Stimulated activated CD8-positive, alpha-beta memory T cell treated with anti-CD3 and anti-CD28 coated beads, Interleukin-7, amount 100 ng/mL, for 24 hours (primary cell): ENCODE measurements at places on chromosomes 12 and 14.

- DNase-seq: no peak
These were observed 72.1 kb upstream of the RTL1 start for GRCh38 chr14:100975671-100976070.

GRCh38 chr14:91416744-91417119, 888 bp downstream of the CCDC88C start:
- no peak for DNase-seq

- no peak for DNase-seq
These were observed 40.6 kb downstream of the A2M start for GRCh38 chr12:9075138-9075535.

GRCh38 chr12:54940727-54941315, 43.7 kb downstream of the TESPA1 start:
- no peak for DNase-seq

DNA sequence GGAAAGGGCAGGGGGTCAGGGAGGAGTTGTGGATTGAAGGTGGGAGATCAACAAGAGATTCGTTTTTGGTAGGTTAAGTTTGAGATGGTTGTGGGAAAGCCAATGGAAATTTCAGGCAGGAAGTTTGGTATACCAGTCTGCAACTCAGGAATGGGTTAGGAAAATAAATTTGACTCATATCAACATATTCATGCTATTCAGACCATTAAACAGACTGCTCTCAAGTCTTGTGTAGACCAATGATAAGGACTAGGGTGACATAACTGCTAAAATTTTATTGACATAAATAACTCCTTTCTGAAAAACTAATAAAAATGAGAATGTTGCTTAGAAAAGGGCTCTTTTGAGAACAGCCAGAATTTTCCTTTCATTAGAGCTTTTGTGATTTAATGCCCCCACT, 60.0 kb downstream of the PLEKHA5 start:
- DNase-seq: no peak

GRCh38 chr12:107759410-107759809, 1.5 kb downstream of the PRDM4 start:
- no peak for DNase-seq

DNA sequence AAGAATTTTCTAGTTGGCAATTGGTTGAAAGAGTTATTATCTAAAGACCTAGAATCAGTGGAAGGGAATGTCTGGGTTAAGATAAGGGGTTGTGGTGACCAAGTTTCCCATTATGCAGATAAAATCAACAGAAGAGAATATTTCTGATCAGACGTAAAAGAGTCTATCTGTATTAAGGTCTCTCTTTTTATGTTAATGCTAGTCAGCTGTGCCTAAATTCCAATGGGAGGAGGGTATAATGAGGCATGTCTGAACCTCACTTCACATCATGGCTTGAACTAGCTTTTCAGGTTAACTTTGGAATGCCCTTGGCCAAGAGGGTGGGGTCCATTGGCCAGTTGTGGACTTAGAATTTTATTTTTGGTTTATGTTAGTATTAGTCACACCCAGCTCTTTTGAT, 34.3 kb upstream of the CHST11 start:
- DNase-seq: no peak

- no peak for DNase-seq
These were observed 710 bp upstream of the FOS start for GRCh38 chr14:75277815-75278421.

GRCh38 chr12:79552192-79552591, 138.6 kb downstream of the PAWR start:
- DNase-seq: no peak

DNA sequence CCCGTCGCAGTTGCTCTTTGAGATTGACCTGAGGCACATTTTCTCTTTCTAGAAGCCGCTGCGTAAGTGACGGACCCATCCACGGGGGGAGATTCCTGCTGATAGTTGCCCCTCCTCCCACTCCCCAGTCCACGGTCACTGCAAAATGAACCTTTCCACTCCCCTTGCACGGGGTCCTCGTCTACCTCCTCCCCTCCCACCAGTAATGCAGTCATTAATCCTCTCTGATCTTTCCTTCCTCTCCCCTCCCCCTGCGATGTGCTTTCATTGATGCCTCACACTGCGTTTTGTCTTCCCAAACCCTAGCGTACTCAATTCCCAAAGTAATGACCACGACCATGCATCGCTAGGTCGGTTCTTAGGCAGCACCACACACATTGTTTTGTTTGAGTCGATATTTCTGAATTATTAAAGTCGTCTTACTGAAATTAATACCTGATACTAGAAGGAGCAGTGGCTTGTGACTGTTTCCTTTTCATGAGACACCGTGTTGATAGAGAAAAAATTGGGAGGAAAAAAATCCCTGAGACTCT, 857 bp downstream of the ETNK1 start:
- no peak for DNase-seq

DNA sequence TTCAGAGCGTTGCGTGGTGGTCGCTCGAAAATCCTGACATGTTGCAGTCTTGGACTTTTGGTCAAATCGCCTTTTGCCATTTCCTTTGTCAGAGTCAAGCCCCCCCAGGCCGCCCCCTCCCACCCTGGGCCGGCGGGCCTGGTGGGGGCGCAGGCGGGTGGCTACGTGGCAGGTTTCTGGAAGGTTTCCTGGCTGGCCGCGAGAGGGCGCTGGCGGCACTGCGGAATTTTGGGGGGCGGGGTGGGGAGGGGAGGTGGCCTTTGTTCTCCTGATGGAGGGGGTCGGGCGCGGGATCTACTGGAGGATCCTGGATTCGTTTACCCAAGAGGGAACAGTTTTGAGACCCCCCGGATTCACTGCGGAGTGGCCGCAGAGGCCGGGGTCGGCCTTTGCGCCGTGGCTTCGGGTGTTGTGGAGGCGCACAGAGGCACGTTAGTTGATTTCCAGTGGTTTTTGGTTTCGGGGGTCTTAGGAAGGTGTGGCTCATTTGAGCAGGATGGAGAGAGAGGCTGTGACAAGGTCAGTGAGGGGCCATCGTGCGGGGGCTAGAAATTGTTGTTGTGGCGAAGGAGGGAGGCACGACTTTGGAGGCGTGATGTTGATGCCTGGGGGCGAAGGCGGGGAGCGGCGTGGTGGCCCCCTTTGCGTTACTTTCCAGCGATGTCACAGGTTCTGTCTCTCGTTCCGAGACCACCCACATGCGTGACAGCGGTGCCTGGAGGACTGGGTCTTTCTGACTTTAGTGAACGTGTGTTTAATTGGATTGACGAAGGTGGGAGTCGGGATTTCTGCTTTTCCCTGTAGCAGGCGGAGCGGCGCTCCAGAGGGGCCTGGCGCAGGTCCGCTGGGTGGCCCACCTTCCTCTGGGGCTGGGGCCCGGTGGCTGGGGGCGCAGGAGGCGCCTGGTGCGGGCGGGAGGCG, 1.4 kb downstream of the MEG3 start:
- no peak for DNase-seq

DNA sequence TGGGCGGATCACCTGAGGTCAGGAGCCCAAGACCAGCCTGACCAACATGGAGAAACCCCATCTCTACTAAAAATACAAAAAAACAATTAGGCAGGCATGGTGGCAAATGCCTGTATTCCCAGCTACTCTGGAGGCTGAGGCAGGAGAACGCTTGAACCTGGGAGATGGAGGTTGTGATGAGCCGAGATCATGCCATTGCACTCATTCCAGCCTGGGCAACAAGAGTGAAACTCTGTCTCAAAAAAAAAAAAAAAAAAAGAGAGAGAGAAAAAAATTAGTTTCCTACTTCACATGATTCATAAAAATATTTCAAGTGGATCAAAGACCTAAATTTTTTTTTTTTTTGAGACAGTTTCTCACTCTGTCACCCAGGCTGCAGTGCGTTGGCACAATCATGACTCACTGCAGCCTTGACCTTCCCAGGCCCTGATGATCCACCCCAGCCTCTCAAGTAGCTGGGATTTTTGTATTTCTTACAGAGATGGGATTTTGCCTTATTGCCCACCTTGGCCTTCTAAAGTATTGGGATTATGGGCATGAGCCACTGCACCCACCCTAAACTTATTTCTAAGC, 24.9 kb downstream of the FCF1 start:
- no peak for DNase-seq

- DNase-seq: no peak
These were observed 167.5 kb upstream of the PRICKLE1 start for GRCh38 chr12:42756841-42757623.

DNA sequence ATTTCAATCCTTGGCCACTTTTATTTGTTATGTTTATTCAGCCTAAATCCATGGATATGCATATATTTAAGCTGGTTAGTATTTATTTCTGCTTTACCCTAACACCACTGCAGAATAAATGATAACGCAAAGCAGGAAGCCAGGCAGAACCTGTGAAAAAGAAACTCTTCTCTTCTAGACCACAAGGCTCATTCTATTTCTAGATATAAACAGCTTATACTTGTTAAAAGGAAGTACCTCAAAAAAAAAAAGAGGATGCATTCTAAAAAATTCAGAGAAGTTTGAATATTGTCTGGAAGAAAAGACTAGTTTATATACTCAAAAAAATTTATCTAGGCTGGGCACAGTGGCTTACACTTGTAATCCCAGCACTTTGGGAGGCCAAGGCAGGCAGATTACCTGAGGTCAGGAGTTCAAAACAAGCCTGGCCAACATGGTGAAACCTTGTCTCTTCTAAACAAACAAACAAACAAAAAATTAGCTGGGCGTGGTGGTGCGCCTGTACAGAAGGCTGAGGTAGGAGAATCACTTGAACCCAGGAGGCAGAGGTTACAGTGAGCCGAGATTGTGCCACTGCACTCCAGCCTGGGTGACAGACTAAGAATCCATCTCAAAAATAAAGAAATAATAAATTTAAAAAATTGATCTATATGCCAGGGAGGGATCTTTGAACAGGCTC, 55.8 kb downstream of the GALNT4 start:
- DNase-seq: no peak

- DNase-seq: no peak
These were observed 74.4 kb downstream of the NTF3 start for GRCh38 chr12:5506295-5506694.

- DNase-seq: no peak
These were observed 52.9 kb downstream of the PPP4R4 start for GRCh38 chr14:94227029-94227428.

GRCh38 chr12:39205969-39206368, 237.0 kb downstream of the KIF21A start:
- DNase-seq: no peak

DNA sequence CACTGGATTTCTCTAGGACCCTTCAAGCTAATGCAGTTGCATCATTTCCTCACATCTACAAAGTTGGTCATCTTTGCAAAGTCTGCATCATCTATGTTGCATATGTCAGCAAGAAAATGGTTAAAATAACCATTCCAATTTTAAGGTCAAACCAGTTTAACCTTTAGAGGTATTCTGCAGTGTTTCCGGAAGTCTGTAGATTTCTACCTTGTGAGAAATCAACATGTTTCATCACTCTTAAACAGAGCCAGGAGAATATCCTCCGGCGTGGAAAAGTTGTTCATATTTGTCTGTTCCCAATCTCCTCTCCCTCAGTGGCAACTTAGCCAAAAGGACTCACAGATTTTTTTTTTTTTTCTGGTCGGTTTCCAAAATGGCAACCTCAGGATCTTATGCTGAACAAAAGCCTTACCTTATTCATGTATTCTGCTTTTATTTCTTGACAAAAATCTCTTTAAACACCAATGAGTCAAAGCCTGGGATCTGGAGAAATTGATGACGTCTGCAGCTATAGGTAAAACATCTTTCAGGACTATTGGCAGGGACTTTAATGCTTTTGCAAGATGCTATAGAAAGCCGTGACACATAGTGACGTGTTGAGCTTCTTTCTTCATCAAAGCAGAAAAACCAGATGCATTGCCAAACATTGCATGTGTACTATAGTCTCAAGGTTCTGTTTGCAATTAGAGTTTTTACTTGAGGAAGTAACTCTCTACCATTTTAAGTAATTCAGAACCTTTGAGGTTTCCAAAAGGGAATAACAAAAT, 16.0 kb upstream of the CDK17 start:
- no peak for DNase-seq

DNA sequence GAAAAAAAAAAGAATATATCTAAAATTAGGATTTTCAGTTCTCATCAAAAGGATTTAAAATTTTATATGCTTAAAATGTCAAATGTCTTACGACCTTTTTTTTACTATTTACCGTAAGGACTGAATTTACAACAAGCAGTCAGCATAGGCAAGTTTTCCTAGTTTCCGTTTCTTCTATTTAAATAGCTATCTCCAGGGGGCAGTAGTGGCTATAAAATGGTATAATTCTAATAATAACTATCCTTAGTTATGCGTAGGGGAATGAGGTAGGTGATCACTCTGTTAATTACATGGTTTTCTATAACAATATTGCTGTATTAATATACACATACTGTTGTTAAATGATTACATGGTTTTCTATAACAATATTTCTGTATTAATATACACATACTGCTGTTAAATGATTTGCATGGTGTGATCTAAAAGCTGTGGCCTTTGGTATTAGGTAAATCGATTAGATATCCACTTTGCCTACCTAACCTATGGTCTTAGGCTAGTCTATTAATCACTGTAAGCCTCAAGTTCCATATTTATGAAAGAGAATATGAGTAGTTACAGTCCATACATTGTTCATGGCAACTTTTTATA, 217.7 kb upstream of the PDZRN4 start:
- DNase-seq: no peak

DNA sequence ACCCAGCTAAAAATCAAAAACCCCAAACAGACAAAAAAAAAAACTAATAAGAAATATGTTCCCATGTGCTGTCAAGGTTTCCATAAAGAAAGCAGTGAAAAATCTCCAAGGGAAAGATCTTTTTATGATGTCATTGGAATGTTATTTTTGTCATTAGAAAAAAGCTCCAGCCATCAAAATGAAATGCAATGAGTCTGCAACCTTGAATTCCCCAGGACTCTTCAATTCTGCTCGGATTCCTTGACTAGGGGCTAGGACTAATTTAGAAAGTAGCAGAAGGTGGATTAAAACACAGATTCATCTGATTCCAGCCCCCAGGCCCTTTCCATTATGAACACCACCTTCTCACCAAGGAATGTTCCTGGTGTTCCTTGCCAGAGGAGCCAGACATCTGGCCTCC, 6.0 kb upstream of the PCNX1 start:
- DNase-seq: no peak

- DNase-seq: no peak
These were observed 25.2 kb upstream of the KRT78 start for GRCh38 chr12:52873832-52874572.
